NCI-H2029 (cell line): ENCODE measurements at places on chromosomes 6 and 20.

DNA sequence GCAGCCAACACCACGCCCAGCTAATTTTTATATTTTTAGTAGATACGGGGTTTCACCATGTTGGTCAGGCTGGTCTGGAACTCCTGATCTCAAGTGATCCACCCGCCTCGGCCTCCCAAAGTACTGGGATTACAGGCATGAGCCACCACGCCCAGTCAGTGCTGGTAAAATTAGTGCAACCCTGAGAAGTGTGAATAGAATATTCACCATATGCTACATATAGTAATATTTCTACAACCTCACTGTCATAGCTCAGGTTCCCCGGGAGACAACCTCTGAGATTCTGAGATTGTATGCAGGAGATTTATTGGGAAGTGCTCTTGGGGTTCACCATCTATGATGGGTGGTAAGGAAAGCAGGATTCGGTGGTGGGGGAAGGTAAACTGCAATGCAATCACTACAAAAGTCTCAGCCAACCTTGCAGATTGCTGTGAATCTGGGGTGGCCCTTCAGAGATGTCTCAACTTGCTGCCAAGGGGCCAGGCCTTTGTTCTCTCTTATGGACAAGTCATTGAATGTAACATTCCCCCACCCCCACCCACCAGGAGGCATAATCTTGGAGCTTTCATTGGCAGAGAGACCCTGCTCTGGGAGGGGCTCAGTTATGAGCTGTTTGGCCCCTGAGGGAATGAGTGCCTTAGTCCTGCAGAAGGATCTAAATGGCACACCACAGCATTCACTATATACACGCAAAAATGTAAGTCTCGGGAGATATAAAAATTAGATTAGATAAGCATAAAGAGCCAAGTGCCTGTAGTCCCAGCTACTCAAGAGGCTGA is 34.0 kb upstream of the SEC63 start:
- DNase-seq, result no peak

- peak; percentile 13 for DNase-seq
Measured at GRCh38 chr6:165647041-165647440, 16.0 kb downstream of the PDE10A start.

DNA sequence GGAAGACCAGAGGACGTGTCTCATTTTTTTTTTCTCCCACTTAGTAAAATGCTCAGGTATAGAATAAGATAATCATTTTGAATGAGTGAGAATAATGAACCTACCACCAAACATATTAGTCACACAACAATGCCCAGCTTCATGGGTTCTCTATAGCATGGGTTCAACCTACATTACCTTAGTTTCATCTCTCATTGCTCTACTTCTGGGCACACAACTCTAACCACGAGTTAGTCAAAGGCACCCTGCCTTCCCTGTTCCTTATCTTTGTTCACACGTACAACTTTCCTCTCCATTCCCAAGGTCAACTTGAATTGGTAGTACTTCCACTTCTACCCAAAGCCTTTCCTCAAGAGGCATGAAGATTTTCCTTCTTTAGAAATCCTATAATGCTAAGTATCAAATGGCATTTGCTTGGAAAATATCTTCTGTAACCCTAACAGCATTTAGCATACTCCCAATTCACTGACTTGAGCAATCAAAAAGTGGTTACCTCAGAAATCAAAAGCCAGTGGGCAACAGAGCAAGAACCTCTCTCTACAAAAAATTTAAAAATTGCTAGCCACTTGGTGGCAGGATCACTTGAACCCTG is 20.9 kb downstream of the DEK start:
- DNase-seq, result no peak

DNA sequence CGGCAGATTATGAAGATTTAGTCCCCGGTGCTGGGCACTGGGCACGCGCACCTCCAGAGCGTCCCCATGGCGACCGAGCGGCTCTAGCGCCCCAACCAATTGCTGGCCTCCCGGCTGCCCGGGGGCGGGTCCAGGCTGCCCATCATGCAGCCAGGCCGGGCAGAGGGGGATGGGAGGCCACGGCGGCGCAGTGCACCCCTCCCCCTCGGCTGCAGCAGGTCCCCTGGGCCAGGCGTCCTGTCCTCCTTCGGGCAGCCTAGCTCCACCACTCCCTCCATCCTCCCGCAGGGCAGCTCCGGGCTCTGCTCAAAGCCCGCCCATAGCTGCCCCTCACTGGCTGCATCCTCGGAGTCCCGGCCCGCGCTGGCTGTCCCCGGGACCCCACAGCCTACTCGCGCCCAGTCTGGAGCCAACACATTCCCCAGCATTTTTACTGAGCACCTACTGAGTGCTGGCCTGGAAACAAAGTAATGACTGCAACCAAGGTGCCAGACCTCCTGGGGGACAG is 99.4 kb downstream of the ASXL1 start:
- DNase-seq, result peak; percentile 43

DNA sequence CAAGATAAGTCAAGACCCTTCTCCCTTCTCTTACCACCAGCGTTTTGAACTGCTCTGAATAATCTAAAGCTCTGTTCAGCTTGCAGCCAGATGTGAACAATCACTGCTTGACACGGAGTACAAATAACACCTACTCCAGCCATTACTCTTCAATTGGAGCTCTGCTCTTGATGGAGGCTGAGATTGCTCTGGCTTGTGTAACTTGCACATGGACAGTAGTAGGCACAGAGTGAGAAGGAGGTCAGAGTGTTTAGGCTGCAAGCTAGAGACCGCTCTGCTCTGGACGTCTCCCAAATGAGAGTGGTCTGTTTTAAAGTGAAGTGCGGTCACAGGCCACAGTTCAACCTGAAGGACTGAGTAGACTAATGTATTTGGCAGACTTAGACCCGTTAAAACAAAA is 158.3 kb downstream of the HDGFL1 start:
- DNase-seq, result no peak

GRCh38 chr6:36364669-36365479 is 22.6 kb downstream of the ETV7 start:
- no peak for DNase-seq

DNA sequence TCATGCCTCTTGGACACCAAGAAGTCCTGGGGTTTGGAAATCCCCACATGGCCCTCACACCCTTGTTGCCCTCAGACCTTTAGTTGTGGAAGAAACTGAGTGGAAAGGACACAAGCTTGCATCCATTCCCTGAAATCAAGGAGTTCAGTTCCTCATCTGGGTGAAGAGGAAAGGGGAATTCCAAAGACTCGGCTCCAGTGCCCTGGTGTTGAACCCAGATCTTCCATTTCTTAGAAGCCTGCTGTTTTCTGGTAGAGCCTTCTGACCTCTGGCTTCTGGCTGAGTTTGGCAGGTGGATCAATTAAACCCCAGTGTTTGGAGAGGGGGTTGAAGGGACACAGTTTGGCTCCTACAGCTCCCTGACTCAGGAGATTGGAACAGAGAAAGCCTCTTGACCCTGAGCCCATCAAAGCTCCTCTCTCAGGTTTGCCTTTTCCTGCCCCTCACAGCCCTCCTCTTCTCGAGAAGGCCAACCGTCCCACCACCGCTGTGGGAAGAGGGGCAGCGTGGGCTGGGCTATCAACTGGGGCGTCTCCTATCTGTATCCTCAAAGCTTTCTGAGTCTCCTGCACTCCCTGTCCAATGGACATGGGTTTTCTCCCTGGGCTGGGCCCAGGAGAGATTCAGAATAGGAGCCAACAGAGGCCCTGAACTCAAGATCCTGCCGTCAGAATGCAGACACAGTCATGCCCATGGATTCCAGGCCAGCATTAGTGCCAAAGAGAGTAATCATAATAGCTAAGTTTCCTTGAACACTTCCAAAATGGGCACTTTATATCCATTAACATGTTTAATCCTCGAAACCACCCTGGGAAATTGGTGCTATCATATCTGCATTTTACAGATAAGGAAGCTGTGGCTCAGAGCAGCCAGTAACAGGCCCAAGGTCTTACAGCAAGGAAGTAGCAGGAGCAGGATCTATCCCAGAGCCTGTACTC is 146.2 kb downstream of the VEGFA start:
- no peak for DNase-seq

- DNase-seq, result no peak
Measured at GRCh38 chr6:87070741-87071140, 24.2 kb downstream of the CGA start.

DNA sequence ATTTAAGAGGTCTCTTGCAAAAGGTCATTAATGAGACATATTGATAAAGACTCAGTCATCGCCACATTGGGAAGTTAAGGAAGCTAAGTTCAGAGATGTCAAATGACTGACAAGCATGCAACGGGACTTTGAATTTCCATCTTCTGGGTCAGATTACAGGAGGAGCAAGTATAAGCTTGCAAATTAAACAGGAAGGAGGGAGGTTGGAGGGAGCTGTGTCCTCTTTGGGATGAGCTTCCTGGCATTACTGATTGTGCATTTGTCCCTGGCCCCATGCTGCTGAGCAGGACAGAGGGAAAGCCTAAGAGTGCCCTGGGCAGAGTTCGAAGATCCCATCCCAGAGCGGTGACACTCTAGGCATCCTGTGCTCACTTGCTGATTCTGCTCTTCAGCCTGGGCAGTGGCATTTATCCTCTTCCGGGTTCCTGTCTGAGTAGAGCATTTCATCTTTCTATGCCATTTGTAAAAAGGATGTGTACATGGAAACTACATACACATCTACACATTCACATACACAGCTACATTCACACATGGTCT is 40.5 kb downstream of the SLC22A1 start:
- no peak for DNase-seq

DNA sequence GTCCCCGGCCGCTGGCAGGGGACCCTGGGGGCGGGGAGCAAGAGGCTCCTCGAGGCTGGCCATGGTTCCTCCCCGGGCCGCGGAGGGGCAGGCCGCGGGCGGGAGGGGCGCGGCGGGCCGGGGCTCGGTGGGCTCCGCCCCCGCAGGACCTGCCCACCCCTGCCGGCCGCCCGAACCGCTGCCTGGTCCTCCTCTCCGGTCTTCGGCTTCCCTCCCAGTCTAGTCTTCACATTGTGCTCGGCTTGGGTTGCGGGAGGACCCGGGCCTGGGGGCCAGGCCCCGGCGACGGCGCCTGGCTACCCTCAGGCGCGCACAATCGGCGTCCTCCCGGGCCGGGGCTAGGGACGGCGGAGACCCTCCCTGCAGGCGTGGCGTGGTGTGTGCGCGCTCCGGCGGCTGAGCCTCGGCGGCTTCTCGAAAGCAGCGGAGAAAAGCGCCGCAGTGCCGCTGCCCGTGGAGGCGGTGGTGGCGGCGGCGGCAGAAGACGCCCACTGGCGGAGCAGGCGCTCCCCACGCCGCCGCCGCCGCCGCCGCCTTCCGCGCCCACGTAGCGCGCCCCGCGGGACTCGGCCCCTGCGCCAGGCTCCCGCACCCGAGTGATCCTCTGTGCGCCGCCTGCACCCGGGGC is at the start of gene PDE10A:
Gene PDE10A (minus strand): TSS at position 493 of the 628 bp plus-strand sequence. CDS start 430 bp downstream, at position 63.
- no peak for DNase-seq

DNA sequence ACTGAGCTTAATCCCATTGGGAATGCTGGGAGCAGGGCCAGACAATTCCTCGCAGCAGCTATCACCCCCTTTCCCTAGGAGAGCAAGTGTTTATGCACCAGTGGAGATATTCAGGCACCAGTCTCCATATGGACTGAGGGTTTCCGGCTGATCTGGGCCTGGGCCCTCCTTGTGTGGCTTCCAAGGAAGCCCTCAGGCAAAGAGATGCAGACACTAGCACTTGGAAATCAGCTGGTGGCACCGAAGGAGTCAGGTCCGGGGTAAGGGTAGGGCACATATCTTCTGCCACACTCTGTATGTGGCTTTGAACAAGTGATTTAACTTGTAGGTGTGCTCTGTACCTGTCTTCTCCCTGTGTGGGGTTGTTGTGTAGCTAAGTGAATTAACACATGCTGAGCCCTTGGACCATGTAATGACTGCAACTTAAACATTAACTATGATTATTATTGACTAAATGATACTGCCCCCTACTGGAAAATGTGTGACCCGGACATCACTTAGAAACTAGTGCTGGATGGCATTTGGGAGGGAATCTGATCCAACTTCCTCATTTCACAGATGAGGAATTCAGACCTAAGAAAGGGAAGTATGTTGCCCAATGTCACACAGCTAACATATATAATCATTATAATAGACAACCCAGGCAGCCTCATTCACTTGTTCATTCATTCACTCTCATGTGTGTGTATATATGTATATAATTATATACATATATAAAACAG is 19.3 kb upstream of the WFDC2 start:
- peak; percentile 46 for DNase-seq

DNA sequence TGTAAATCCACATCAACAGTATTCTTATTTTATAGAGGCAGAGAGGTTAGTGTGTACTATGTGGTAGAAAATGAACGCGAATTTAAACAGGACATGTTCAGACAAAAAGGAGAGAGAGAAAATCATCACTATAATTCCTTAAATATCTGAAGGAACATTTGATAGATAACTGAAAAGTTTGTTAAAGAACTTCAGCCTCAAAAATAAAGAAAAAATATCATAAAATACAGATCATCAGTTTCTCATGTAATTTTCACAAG is 169.2 kb downstream of the PTPRK start:
- no peak for DNase-seq
